ENCODE measurements at places on chromosomes 13 and 19. TPM values are rescaled to one million over a fixed set of nuclear protein-coding genes. Genes with fewer than 3 reads are reported as not detected.

The RAB3A gene
- 31.2 TPM for total RNA-seq

The IL4I1 gene
- 4.7 TPM for total RNA-seq

The WDR87 gene
- total RNA-seq: not detected

The TNFSF13B gene
- 1.6 TPM for total RNA-seq

The ENOX1 gene
- not detected for total RNA-seq

The DNAAF3 gene
- not detected for total RNA-seq

The LGALS4 gene
- total RNA-seq: 2.3 TPM

The KCNK6 gene
- 3.1 TPM for total RNA-seq

The UNC13A gene
- 0.11 TPM for total RNA-seq

The PTH2 gene
- total RNA-seq: not detected

The RFPL4AL1 gene
- not detected for total RNA-seq

DNA sequence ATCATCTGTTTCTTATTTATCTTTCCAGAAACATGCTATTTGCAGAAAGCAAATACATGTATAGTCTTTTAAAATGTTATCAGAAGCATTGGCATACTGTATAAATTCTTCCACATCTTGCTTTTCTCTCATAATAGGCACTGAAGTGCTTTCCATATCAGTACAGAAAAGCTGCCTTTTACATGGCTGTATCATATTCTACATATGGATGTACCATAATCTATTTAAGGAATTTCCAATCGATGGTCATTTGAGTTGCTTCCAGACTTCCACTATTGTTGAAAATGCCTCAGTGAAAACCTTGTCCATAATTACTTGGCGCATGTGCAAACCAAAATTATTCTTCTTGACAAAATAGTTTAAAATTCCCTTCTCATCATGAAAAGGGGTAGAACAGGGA is 272.5 kb downstream of the LHFPL6 start:
- DNase-seq: no peak
- no peak overlapping the region for H3K27ac ChIP-seq
- no peaks in the 10 kb centered on the region for H3K27me3 ChIP-seq
- no peaks in the 10 kb centered on the region for H3K4me1 ChIP-seq
- H3K36me3 ChIP-seq: no peaks in the 10 kb centered on the region

GRCh38 chr13:37198629-37199028 is 93.2 kb upstream of the CSNK1A1L start:
- no peaks in the 10 kb centered on the region for H3K27me3 ChIP-seq
- DNase-seq: no peak
- no peaks in the 10 kb centered on the region for H3K36me3 ChIP-seq

GRCh38 chr13:103883164-103883563 is 816.9 kb upstream of the SLC10A2 start:
- H3K27me3 ChIP-seq: no peaks in the 10 kb centered on the region
- H3K27ac ChIP-seq: no peak overlapping the region
- H3K4me1 ChIP-seq: no peaks in the 10 kb centered on the region

- H3K27me3 ChIP-seq: no peaks in the 10 kb centered on the region
- no peaks in the 10 kb centered on the region for H3K36me3 ChIP-seq
- H3K27ac ChIP-seq: no peak within 1 kb of the TSS
Observed at GRCh38 chr19:55836340-55836739, at the start of gene NLRP4. NLRP4 (plus strand) TSS chr19:55836540; CDS start chr19:55852081, 15,541 bp downstream.

DNA sequence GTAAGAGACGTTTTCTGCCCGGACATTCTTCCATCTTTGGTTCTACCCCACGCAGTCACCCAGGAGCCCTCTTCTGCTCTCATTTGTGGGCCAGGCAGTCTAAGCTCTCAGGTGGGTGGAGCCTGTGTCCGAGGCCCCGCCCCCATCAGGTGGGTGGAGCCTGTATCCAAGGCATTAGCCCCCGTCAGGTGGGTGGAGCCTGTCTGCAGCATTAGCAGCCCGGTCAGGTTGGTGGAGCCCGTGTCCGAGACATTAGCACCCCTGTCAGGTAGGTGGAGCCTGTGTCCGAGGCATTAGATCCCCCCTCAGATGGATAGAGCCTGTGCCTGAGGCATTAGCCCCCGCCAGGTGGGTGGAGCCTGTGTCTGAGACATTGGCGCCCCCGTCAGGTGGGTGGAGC is 45.5 kb upstream of the C13orf46 start:
- H3K27ac ChIP-seq: no peak overlapping the region
- H3K36me3 ChIP-seq: peaks cover 97% of the 10 kb centered on the region
- H3K4me1 ChIP-seq: no peaks in the 10 kb centered on the region
- H3K4me3 ChIP-seq: no peak overlapping the region
- H3K27me3 ChIP-seq: no peaks in the 10 kb centered on the region

DNA sequence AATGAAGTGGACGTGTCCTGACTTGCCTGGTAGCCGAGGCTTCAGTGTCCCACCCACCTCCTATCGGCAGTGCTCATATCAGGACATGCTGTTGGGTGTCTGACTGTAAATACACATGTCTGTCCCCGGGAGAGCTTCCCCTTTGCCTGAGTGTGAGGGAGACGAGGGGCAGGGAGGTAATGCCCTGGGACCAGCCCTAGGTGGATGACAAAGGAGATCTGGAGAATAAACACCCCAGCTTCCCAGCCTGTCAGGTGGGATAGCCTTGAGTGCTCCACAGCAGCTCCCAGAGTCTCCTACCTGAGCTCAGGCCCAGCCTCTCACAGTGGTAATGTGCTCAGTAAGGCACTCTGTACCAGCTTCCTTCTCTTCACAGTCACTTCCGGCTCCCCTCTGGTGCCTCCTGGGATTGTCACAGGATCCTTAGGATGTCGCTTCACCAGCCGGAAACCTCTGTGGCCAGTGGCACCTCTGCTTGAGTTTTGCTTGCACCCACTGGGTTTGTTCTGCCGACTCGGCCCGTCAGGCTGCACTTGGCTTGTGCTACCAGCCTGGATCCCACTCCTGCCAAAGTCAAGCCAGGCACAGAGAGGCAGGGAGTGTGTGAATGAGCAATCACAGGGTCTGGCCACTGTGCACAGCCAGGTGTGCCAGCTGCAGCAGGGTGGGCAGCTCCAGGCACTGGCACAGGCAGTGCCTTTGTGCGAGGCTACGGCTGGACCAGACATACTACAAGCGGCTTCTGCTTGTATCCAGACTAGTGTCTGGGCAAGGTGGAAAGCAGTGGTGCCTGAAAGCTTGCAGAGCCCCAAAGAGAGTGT is 54.4 kb upstream of the RGCC start:
- DNase-seq: no peak
- H3K4me1 ChIP-seq: no peaks in the 10 kb centered on the region
- H3K4me3 ChIP-seq: no peak overlapping the region
- no peak overlapping the region for H3K27ac ChIP-seq
- H3K27me3 ChIP-seq: no peaks in the 10 kb centered on the region

DNA sequence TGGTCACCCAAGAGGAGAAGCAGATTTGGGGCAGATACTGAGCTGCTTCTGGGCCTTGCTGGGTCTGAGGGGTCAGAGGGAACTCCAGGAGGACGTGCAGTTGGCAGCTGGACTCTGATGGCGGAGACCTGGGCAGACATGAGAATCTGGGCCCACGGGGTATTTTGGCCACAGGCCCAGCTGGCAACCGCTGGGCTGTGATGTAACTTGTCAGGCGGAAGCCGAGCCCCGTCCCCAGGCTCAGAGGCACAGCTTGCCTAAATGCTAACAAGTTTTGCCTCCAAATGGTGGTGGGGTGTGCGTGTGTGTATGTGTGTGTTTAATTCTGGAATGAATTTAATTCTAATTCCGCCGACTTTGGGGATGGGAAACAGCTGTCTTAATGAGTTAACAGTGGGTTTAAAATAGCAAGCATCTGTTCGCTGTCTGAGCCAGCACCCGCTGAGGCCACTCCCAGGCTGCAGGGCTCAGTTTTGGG is 11.6 kb downstream of the ZNRF4 start:
- no peaks in the 10 kb centered on the region for H3K27me3 ChIP-seq
- H3K4me3 ChIP-seq: no peak overlapping the region
- H3K4me1 ChIP-seq: no peaks in the 10 kb centered on the region
- H3K27ac ChIP-seq: no peak overlapping the region

DNA sequence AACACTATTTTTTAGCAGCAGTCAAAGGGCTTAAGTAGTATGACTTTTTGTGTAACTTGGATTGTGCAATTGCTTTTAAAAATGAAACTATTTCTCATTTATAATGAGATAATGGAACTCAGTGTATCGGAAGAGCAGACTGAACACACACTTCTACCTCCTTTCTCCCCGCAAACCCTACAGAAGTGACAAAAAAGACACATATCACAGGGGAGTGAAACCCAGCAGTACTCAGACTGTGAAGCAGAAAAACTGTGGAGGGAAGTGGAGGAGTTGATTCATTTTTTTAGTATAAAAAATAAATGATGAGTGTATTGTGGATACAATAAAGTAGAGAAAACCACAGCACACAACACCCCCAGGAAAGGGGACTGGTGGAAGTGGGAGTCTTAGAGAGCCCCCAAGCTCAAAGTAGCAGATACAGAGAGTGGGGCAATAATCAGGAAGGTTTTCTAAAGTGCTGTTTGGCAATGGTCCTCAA is 9.7 kb downstream of the LPAR6 start:
- H3K36me3 ChIP-seq: peaks cover 3% of the 10 kb centered on the region
- H3K27me3 ChIP-seq: no peaks in the 10 kb centered on the region
- peaks cover 31% of the 10 kb centered on the region for H3K4me1 ChIP-seq
- peak overlapping the region; percentile 34 for H3K27ac ChIP-seq
- peak overlapping the region; percentile 5 for H3K4me3 ChIP-seq
- DNase-seq: peak; percentile 47

DNA sequence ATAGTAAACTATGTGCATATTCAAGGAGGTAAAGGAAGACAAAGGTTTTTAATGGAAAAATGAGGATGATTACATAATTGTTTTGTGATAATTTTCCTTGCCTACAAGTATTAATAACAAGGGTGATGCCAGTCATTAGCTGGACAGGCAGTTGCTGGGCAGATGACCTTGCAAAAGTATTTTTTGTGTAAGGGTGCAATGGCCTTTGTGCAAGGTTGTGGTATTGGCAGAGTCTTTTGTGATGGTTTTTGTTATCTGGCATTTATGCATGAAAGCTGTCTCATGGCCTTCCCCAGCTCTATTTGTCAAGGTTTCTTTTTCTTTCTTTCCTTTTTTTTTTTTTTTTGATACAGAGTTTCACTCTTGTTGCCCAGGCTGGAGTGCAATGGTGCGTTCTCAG is 4.3 kb upstream of the COMMD6 start:
- no peaks in the 10 kb centered on the region for H3K36me3 ChIP-seq
- H3K27me3 ChIP-seq: no peaks in the 10 kb centered on the region
- no peak for DNase-seq
- H3K27ac ChIP-seq: no peak overlapping the region
- peaks cover 6% of the 10 kb centered on the region for H3K4me1 ChIP-seq

- H3K4me1 ChIP-seq: no peaks in the 10 kb centered on the region
- no peaks in the 10 kb centered on the region for H3K36me3 ChIP-seq
- H3K27ac ChIP-seq: no peak overlapping the region
- H3K4me3 ChIP-seq: no peak overlapping the region
Observed at GRCh38 chr13:39326469-39327171, 276.4 kb downstream of the LHFPL6 start.

DNA sequence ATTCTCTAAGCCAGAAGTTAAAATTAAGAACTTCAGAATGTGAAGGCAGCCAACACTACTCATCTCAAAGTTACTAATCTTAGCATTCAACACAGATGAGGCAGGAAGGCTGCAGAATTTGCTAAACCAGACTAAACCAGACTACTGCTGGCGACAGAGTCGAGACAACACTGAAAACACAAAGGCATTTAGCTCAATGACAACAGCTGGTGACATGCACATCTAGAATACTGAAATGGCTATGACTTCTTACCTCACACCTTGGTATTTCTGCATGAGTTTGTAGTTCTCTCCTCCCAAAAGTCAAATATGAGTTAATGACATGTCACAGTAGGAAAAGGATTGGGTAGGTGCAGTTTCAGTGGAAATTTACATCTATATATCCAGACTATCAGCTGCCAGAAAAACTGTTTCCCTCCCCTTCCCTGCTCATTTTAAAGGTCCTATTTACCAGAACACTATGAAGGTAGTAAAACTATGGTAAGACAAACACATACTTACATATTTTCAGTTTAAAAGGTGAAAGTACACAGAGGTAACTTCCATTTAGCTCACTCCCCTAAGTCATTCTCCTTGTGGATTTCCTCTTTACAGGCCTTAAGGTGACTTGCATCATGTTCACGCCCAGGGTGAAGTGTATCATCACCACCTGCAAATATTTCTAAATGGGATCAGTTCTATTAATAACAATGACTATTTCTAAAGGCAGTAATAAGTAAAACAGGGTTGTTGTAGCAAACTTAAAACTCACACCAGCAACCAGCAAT is 21.4 kb downstream of the FOXO1 start:
- H3K27ac ChIP-seq: no peak overlapping the region
- H3K4me1 ChIP-seq: peaks cover 68% of the 10 kb centered on the region
- no peak overlapping the region for H3K4me3 ChIP-seq
- H3K27me3 ChIP-seq: no peaks in the 10 kb centered on the region
- DNase-seq: no peak

DNA sequence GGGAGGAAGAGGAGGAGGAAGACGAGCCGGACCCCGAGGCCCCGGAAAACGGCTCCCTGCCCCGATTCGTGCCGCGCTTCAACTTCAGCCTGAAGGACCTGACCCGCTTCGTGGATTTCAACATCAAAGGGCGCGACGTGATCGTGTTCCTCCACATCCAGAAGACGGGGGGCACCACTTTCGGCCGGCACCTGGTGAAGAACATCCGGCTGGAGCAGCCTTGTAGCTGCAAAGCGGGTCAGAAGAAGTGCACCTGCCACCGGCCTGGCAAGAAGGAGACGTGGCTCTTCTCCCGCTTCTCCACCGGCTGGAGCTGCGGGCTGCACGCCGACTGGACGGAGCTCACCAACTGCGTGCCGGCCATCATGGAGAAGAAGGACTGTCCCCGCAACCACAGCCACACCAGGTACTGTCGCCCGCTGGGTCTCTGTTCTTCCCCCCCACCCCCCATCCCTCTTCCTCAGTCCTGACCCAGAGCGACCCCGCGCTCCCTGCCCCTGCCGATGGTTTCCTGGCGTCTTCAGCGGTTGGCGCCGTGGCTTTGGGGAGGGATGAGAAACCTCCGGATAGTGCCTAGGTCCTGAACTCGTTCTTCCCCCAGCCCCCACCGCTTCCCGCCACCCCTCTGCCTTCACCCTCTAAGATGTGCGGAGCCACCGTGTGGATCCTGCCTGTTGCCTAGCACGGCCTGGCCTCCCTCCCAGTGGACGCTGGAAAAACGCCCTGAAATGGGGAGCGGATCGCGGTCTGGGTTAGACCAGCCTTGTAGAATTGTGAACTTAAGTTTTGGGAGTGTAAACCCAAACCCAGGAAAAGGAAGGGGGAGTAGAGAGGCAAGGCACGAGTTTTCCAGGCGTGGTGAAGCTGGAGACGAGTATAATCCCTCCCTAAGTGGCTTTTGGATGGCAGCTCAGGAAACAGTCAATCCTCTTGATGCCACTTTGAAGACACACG is 1.5 kb downstream of the HS6ST3 start:
- peaks cover 23% of the 10 kb centered on the region for H3K27me3 ChIP-seq
- no peak overlapping the region for H3K27ac ChIP-seq
- H3K36me3 ChIP-seq: no peaks in the 10 kb centered on the region
- no peaks in the 10 kb centered on the region for H3K4me1 ChIP-seq

DNA sequence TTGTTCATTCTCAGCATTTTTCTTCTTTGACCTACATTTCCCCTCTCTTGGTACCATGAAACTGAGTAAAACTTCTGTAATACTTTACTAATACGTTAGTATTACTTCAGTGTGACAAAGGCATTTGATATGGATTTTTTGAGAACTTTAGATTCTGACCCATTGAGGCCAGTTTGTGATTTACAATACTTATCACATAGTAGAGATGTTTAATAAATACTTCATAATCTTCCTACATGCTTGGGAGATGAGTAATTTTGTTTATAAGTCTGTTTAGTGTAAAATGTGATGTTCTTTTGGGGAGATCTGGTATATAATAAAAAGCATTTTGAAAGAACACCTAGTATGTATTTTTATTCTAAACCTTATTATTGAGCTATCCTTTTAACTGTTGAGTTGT is 29.7 kb downstream of the GTF2F2 start:
- no peak overlapping the region for H3K27ac ChIP-seq
- H3K4me3 ChIP-seq: no peak overlapping the region
- no peaks in the 10 kb centered on the region for H3K27me3 ChIP-seq
- no peak for DNase-seq
- no peaks in the 10 kb centered on the region for H3K4me1 ChIP-seq

Data from CD4-positive, alpha-beta T cell (primary cell).